EH (cell line): ENCODE measurements at places on chromosomes 5 and 9.

- DNase-seq, result no peak
Measured at GRCh38 chr9:90720621-90721265, 78.1 kb upstream of the DIRAS2 start.

DNA sequence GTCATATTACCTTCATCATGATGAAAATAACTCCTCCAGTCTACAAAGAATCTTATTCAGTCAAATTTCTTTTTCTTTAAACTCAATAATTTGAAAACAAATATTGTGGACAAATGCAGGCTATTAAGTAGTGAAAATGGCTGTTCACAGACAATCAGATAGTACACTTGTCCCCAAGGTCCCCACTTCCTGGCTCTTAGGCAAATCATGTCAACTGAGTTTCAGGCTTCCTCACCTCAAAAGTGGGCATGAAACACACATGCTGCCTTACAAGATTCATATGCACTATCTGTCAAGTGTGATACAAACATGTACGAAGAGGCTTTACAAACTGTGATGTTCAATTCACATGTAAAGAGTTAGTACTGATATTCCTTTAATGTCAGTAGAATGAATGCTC lies 385.2 kb upstream of the SEMA6A start:
- DNase-seq, result no peak

- no peak for DNase-seq
Measured at GRCh38 chr9:87577746-87578145, 80.1 kb downstream of the DAPK1 start.

- no peak for DNase-seq
Measured at GRCh38 chr5:61019642-61020041, 74.6 kb downstream of the NDUFAF2 start.

DNA sequence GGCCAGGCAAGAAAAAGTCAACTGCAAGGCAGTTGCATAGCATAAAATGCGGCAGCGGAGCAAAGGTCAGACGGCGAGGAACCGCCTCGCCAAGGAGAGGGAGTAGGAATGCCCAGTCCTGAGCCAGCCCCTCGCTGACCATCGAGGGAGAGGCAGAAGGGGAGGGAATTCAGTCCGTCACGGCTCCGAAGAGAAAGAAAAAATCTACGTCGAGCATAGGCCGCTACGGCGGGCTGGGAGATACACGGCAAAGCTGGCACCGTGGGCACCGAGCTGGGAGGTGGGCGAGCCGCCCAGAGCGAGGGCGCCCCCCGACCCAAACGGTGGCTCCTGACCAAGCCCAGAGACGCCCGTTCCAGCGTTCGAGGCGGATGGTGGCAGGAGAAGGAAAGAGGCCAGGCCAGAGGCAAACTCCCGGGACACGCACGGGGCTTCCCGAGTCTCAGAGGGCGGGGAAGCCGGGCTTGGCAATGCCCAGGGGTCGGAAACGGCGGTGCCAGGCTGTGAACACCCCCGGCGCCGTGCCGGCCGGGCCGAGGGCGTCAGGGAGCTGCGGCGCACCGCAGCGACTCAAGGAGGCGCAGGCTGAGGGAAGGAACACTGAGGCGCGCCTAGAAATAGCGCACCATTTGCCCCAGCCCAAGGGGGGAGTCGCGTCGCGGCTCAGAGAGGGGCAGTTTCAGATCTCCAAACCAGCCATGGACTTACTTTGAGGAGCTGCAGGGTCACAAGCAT lies 518 bp downstream of the SPRY4 start:
- peak; percentile 72 for DNase-seq

DNA sequence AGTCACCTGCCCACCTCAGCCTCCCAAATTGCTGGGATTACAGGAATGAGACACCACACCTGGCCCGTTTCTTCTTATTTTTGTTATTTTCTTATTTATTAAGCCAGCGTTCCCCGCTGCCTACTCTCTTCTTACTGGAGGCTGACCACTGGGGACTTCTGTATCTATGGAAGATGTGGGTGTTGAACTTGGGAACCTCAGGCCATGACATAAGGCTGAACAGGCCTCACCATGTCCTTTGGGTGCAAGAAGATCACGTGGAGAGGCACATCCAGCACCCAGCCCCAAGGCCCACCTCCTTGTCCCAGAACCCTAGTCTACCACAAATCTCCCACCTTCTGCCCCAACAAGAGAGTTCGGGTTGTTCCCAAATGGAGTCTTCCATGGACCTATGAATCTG lies 59.4 kb upstream of the NEK6 start:
- no peak for DNase-seq

DNA sequence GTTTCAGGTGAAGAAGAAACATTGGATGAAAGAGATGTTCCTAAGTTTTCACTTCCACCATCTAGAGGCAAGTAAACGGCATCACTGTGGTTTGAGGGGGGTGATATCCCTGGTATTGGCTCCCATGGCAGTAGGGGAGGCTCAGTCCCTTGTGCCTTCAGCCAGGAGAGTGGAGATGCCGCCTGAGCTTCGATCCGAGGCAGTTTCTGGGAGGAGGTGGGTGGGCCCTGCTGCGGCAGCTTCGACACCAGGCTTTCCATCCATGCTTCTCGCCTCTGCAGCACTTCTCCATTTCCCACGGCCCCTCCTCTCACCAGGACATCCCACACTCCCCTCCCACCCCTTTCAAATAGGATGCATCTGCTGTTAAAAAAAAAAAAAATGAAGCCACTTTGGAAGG lies 258.3 kb downstream of the GADD45G start:
- DNase-seq, result no peak

- peak; percentile 94 for DNase-seq
Measured at GRCh38 chr9:69946800-69947437, 96.7 kb upstream of the MAMDC2 start.

DNA sequence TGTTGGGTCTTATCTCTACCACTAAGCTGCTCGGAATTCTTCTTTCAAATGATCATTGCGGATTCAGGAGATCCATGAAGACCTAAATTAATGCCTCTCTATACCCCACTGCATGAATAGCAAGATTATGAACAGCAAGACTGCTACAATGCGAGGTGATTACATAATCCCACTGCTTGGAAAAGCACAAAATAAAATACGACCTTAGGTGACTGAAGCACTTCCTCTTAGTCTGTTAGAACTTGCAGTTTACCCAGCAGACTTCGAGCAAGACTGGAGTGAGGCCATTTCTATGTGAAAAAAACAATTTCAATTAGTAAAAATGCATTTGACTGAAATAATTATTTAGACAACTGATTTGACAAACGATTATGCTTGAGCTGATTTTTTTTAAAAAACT lies 59.8 kb downstream of the SH3RF2 start:
- no peak for DNase-seq

GRCh38 chr5:171269717-171270116 lies 39.3 kb upstream of the TLX3 start:
- peak; percentile 82 for DNase-seq

GRCh38 chr5:123097871-123098735 lies 9.1 kb downstream of the PRDM6 start:
- DNase-seq, result no peak

DNA sequence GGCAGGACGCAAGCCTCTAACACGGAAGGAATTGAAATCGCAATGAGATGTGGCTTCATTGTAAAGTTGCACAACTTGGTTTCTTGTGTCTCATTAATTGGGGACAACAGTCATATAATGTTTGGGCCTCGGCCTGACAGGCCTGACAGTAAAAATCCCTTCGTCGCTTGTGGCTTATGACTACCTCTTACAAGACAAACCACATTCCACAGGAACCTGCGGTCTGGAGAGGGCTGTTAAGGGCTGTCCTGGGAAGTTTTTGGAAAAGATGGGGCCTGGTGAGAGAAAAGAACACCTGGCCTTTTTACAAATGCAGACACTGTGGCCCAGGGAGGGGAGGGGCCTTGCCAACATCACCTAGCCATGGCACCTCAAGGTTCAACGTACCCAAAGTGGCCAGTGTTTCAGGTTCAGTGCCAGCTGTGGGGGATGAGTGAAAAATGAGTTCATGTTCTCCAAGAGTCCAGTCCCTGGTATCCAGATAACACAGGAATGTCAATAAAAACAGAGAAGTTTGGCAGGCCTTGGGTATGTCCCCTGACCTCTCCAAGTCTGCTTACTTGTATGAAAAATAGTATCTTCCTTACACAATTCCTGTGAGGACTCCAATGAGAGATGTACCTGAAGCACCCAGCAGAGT lies 22.2 kb downstream of the SHB start:
- peak; percentile 92 for DNase-seq

GRCh38 chr5:64318175-64318574 lies 152.5 kb downstream of the RNF180 start:
- no peak for DNase-seq

DNA sequence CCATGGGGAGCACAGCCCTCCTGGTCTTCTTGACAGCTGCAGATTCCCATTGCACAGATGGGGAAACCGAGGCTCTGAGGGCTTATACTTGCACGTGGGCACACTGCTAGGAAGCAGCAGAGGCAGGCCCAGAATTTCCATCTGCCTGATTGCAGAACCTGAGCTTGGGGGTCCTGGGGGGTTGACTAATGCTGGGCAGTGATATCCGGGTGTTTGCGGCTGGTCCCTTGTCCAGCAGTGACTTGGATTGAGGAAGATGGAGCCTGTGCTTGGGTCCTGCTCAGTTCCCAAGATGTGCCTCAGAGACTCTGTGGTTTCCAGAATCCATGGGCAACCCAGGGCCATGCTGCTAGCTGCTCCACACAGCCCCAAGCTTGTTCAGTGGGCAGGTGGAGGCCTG lies 91.2 kb downstream of the PHF2 start:
- no peak for DNase-seq
